Heart left ventricle (tissue), 16 donors: ENCODE measurements at places on chromosomes 16 and 17. TPM values are rescaled to one million over a fixed set of nuclear protein-coding genes. Genes with fewer than 3 reads are reported as not detected.

- no peaks in the 10 kb centered on the region for H3K27me3 ChIP-seq
- no peak for DNase-seq
- no peak overlapping the region for H3K27ac ChIP-seq
- H3K4me1 ChIP-seq, result no peaks in the 10 kb centered on the region
- H3K36me3 ChIP-seq, result no peaks in the 10 kb centered on the region
Measured at GRCh38 chr17:68352041-68352440, 60.7 kb downstream of the ARSG start.

DNA sequence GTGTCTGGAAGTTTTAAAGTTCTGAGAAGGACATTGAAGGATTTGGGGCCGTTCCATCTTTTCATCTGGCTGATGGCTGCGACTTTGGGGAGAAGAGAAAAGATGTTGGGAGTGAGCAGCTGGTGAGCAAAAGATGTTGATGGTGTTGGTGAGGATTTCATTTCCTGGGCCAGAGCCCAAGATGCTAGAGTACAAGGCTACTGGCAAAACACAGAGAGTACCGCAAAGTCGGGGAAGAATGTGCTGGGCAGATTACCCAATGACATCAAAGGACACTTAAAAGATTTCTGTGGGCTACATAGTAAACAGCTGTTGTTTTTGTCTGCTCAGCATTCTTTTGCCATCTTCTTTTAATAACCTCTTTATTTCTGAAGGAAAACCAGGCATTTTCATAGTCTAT is 49.4 kb upstream of the GAS7 start:
- no peaks in the 10 kb centered on the region for H3K36me3 ChIP-seq
- H3K4me1 ChIP-seq, result no peaks in the 10 kb centered on the region
- H3K27ac ChIP-seq, result no peak overlapping the region
- DNase-seq, result no peak
- no peaks in the 10 kb centered on the region for H3K27me3 ChIP-seq

DNA sequence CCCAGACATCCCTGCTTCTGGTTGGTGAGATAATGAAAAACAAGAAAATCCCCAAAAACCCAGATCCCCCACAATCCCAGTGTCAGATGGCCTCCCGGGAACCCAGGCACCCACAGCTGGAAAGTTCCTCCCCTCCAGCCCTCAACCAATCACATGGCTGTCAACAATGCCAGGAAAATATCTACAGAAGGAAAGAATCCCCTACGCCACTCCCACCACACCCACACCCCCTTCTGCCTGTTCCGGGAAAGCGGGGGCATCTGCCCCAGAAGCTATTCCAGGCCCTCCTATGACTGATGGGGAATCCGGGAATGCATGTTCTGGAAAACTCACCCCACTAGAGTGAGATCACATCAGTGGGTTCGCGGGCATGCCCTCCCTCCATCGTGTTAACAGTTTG is 1.8 kb downstream of the TMEM95 start:
- H3K4me1 ChIP-seq, result peaks cover 8% of the 10 kb centered on the region
- no peak overlapping the region for H3K4me3 ChIP-seq
- no peaks in the 10 kb centered on the region for H3K27me3 ChIP-seq
- no peak for DNase-seq

The HOXB4 gene
- total RNA-seq, result 0.63 TPM

GRCh38 chr16:20763461-20764232 is at the start of gene ACSM3:
TSS of gene ACSM3 (plus strand) at chr16:20764014. CDS start at chr16:20770035, 6,021 bp downstream.
- H3K36me3 ChIP-seq, result no peaks in the 10 kb centered on the region
- peak within 1 kb of the TSS; percentile 22 for H3K27ac ChIP-seq
- H3K4me3 ChIP-seq, result peak within 1 kb of the TSS; percentile 36
- no peaks in the 10 kb centered on the region for H3K4me1 ChIP-seq
- DNase-seq, result no peak

DNA sequence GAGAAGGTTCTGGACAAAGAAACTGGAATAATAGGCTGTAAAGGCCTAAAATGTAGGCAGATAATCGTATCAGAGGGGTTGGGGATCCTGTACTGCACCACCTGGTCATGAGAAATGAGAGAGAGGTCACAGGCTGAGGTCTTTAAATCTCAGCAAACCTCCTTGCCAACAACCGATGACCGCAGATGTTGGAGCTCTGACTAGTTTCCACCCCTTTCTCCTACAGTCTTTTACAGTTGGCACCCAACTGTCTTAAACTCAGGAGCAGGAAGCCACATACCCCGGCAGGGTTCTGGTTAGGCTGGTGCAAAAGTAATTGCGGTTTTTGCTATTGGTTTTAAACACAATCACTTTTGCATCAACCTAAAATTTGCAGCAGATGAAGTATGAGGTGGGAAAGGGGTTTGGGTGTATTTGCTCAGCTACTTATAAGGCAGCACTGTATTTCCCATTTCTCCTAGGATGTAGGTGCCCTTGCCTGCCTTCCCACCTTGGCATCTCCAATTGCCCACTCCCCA is 261.8 kb upstream of the MYOCD start:
- no peaks in the 10 kb centered on the region for H3K4me1 ChIP-seq
- DNase-seq, result no peak
- H3K4me3 ChIP-seq, result no peak overlapping the region
- H3K36me3 ChIP-seq, result no peaks in the 10 kb centered on the region
- no peaks in the 10 kb centered on the region for H3K27me3 ChIP-seq

- H3K36me3 ChIP-seq, result no peaks in the 10 kb centered on the region
- no peak overlapping the region for H3K27ac ChIP-seq
- H3K4me3 ChIP-seq, result no peak overlapping the region
- DNase-seq, result no peak
- no peaks in the 10 kb centered on the region for H3K4me1 ChIP-seq
Measured at GRCh38 chr17:65131946-65132345, 5.2 kb upstream of the RGS9 start.
